ENCODE measurements at places on chromosomes 4 and X.

- no peak for DNase-seq
Measured at GRCh38 chr4:183098019-183098722, 886 bp upstream of the WWC2 start.

- DNase-seq, result no peak
Measured at GRCh38 chrX:14084466-14084865, 54.8 kb upstream of the GEMIN8 start.

DNA sequence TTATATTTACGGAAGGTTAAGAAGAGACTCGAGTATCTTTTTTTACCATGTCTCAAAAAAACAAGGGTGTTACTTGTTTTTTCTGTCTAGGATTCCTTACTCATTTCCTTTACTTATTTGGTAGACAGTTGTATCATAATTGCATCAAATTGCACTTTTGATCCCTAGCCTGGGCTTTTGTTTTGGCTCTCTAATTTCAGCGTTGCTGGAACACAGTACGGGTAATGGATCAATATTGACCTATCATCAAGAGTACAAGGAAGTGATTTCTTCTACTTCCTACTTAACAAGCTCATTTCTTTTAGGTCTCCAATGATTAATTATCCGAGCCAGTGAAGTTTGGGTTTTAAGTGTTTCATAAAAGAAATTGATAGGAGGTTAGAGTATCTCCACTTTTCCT lies 16.8 kb downstream of the AIMP1 start:
- DNase-seq, result no peak

DNA sequence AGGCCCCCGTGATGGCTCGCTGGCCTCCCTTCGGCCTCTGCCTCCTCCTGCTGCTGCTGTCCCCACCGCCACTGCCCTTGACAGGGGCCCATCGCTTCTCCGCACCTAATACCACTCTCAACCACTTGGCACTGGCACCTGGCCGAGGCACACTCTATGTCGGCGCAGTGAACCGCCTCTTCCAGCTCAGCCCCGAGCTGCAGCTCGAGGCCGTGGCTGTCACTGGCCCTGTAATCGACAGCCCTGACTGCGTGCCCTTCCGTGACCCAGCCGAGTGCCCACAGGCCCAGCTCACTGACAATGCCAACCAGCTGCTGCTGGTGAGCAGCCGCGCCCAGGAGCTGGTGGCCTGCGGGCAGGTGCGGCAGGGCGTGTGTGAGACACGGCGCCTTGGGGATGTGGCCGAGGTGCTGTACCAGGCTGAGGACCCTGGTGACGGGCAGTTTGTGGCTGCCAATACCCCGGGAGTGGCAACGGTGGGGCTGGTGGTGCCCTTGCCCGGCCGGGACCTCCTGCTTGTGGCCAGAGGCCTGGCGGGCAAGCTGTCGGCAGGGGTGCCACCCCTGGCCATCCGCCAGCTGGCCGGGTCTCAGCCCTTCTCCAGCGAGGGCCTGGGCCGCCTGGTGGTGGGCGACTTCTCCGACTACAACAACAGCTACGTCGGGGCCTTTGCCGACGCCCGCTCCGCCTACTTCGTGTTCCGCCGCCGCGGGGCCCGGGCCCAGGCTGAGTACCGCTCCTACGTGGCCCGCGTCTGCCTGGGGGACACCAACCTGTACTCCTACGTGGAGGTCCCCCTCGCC lies 3.0 kb downstream of the PLXNB3 start:
- no peak for DNase-seq

DNA sequence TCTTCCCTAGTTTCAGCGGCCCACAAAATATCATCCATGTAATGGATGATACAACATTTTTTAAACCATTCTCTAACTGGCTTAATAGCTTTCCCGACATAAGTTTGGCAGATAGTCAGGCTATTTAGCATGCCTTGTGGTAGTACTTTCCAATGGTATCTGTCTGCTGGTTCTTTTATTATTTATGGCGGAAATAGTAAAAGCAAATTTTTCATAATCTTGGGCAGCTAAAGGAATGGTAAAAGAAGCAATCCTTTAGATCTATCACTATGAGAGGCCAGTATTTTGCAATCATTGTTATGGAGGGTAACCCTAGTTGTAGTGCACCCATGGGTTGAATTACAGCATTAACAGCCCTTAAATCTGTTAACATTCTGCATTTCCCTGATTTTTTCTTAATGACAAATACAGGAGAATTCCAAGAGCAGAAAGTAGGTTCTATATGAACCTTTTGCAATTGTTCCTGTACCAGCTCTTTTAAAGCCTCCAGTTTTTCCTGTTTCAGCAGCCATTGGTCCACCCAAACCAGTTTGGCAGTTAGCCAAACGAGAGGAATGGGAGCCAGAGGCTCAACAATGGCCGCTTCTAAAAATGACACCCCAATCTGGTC lies 14.3 kb upstream of the HSD17B11 start:
- no peak for DNase-seq

GRCh38 chrX:46693149-46693548 lies 65.8 kb downstream of the SLC9A7 start:
- no peak for DNase-seq
